ENCODE measurements at places on chromosomes 16 and 17.
A peak's percentile ranks its signal among the peaks of the same experiment; 100 is the strongest.

DNA sequence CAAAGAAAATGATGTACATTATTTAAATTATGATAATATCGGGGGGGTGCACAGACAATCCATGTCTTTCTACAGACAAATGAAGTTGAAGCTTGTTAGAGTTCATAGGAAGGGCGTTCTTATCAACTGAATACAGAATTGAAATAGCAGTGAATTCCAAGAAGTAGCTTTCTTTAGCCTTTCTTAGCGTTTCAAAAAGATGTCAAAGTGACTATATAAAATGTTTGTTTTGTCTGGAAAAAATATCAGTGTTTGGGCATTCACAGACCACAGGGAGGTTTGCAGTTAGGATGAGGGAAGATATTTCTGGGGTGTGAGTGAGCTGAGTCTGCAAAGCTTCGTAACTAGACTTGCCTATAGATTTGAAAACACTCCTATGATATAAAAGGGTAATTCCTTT, 55.0 kb downstream of the STX8 start:
- no peak for DNase-seq

DNA sequence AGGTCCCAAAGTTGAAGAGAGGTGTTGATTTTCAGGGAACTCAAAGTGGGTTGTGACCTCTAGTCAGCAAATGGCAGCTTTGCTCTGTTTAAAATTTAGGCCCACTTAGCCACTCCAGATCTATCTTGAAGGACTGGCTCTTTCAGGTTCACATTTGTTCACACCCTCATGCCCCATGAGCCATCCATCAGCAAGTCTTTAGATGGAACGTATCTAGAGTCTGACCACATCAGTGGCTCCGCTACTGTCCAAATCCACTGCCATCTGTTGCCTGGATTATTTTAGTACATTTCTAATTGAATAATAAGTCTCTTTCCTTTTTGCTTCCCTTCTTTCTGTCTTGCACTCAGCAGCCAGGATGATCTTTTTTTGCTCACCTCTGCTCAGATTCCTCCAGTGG, 10.5 kb downstream of the ITGB3 start:
- no peak for DNase-seq

DNA sequence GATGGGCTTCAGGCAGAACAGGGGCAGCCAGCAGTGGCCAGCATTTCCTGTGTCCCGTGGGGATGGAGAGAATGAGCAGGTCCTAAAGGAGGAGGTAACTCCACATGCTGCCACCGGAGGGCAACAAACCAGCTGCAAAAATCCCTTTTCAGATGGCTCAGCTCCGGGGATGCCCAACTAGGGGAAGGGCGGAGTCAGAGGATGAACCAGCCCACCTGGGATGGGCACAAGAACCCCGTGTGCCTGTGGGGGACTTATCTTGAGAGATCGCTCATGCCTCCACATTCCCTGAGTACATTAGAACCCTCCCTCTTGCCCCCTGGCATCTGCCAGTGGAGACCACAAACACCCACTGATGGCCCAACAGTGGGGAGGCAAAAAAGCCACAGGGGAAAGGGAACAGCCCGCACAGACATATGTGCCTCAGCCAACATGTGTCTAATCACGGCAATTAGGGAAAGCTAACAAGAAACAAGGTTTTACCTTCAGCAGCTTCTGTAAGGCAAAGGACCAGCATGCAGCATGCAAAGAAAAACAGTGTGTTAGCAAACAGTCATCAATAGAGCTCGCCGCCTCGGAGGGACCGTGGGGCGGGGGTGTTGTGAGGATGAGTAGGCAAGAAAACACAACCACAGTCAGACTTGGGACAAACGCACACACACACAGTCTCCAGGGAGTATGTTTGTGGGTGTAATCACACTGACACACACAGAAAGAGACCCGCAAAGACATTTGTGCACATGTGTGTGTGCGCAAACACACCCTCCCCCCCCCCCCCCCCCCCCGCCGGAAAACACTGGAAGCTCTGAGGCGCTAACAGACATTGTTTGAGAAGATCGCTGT, 64.0 kb downstream of the MYO18A start:
- DNase-seq = peak; percentile 38

DNA sequence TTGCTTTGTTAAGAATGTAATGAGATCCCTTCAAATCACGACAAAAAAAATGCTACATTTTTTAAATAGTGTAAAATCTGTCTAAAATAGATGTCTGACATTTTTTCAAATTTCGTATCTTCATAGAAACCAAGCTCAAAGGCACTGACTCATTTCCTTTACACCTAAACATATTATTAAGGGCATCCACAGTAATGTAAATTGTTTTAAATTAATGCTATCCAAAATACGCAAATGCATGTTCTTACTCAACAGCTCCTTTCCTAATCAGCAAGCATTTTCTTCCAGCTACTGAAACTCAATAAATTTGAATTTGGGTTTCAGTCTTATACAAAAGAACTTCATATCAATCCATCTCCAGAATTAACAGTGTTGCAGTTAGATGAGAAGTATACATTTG, 4.3 kb downstream of the C16orf87 start:
- no peak for DNase-seq

DNA sequence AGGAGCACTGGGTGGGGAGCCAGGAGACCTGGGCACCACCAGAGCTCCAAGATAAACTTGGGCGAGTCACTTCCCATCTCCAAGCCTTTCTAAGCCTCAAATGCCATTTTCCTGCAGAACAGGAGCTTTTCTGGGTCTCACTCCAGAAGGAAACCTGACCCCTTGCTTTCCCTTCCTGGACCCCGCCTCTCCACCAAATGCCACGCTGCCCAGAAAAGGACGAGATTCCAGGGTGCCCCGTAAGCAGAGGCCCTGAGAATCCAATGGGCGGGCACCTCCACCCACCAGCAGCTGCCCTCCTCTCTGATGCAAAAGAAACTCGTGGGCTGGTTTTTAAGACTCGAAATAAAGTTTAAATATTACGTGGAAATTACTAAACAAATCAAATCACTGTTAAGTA, 31.3 kb downstream of the ZNF423 start:
- no peak for DNase-seq

DNA sequence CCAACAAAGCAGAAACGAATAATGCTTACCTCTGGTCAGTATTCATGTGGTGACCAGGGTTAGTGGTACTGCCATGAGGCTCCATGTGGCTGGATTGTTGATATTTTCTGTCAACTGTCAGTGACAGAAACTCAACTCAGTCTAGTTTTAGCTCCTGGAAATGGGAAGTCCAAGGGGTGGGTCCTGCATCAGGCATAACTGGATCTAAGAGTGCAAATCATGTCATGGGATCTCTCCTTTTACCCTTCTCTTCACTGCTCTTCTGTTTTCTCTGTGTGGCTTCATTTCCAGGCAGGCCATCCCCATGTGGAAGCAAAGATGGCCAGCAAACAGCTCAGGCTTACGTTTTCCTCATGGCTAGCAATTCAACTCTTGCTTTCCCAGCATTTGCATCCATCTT, 39.0 kb upstream of the DHX40 start:
- no peak for DNase-seq

DNA sequence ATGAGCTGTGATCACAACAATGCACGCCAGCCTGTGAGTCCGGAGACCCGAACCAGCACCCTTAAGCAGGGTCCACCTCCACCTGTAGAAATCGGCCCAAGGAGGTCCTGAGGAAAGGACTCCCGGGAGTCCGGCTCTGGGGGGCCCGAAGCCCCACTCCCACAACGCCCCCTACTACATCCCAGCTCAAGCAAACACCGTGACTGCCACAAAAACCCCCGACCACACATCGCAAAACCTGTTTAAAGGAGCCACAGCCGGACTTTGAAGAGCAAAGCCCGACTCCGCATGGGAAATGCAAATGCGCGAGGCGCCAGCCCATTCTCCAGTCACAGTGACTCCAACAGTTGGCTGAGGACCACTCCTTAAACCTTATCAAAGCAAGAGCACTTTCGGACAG, 682.4 kb downstream of the KCNJ18 start:
- no peak for DNase-seq

DNA sequence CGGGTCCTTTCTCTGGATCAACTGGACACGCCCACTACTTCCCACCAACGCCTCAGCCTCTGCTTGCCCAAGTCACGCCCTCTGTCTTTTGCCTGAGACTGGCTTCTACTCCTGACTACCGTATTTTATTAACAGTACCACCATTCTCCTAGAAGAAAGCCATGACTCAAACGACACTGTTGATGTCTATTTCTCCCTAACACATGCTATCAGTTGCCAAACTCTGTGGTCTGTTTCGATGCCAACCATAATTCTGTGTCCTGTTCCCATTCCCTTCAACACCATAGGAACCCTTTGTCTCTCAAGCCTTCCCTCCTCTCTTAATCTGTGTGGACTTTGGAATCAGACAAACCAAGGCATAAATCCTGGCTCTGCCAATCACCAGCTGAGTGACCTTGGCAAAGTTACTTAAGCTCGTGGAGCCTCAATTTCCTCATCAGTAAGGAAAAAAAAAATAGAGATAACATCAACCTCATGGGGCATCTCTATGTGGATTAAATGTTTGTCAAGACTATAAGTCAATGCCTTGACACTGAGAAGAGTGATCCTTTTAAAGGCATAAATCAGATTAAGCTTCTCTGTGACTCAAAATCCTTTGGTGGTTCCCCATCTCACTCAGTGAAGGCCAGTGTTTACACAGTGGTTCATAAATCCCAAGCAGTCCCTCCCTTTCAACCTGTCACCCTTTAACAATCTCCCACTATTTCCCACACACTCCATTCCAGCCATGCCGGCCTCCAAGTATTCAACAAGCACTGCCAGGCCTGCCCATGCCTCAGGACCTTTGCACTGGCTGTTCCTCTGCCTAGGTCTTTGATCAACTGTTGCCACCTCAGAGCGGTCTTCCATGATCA, 45.6 kb downstream of the ERN1 start:
- no peak for DNase-seq

DNA sequence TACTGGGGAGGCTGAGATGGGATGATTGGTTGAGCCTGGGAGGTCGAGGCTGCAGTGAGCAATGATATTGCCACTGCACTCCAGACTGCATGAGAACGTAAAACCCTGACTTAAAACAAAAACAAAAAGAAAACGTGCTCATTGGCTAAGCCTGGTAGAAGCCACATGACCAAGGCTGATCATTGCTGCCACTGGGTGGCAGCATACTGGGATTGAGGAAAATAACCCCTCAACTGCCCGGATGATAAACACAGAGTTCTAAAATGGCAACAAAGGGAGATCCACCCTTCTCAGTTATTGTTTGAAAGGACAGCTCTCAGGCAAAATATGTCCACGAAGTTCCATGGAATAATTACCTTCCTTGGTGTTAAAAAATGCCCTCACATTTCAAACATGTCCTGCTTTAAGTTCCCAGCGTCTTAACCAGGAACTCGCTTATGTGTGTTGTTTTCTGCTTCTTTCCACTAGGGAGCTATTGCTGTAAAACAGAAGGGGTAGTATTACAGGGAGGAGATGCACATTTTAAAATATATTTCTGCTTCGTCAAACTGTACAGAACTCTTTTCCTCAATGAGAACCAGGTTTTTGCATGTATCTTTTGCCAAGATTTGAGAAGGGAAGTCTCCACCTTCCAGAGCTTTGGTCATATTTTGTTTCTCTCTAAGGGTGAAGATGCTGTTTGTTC, 675.3 kb downstream of the MAF start:
- no peak for DNase-seq

DNA sequence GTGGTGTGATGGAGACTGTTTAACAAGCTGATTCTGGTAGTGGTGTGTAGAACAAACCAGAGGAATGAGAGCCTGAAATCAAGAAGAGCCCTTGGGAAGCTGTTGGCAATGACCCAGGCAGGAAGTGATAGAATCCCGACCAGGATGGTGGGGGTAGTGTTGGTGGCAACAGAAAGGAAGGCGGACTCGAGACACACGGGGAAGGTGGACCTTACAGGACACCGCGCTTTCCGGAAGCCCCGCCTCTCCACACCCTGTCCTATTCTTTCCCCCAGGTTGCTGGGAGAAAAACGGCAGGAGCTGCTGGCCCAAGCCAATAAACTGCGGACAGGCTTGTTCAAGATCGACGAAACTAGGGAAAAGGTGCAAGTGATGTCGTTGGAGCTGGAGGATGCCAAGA, 30.0 kb upstream of the KDM6B start:
- DNase-seq = peak; percentile 67

GRCh38 chr16:85376292-85377095, 236.6 kb upstream of the GSE1 start:
- DNase-seq = no peak

DNA sequence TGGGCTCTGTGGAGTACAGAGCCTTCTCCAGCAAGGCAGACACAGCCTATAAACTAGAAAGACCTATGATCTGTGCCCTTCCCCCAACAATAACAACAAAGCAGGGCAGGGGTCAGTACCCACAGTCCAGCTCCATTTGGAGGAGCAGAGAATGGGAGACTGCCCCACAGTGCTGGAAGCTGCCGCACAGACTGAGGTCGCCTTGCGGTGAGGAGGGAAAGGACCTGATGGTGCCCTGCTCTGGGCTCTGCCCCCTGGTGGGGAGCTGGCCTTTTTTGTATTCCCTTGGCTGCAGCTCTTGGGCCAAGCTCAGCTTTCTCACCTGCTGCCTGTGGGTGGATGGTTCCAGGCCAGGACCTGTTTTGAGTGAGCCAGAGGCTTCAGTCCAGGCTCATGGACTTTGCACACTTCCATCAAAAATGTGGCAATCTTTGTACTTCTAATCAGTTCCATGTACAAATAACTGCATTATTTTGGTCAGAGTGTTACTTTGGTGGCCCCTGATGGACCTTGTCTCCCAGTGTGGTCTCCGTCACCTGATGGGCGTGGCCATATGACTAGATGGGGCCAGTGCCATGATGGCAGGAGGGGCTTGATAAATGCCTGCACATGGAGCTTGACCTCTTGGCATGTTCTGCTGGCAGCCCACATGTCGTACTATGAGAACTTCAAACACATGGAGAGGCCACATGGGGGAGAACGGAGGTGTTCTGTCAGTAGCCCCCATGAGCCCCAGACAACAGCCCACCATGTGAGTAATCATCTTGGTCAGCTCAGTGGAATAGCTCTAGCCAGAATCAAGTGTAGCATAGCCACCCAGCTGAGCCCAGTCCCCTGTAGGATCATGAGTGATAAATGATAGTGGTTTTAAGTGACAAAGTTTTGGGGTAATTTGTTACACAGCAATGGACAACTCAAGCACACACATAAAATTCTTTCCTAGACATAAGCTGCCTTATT, 24.2 kb downstream of the B9D1 start:
- no peak for DNase-seq

GRCh38 chr16:12405089-12405488, 398.6 kb downstream of the CPPED1 start:
- no peak for DNase-seq

- DNase-seq = no peak
Observed at GRCh38 chr16:48217708-48218107, 26.4 kb upstream of the LONP2 start.

Measured in NCI-H2029 (cell line).